Lower lobe of right lung (tissue), 2 donors: ENCODE measurements at places on chromosomes 5 and 9. TPM values are rescaled to one million over a fixed set of nuclear protein-coding genes. Genes with fewer than 3 reads are reported as not detected.

GRCh38 chr5:76401801-76402250, 1.3 kb upstream of the IQGAP2 start:
- DNase-seq = peak; percentile 58

- no peak for DNase-seq
These were observed 23.4 kb downstream of the UBE2R2 start for GRCh38 chr9:33840381-33840780.

GRCh38 chr9:99411068-99411467, 189.0 kb downstream of the SEC61B start:
- DNase-seq = no peak

DNA sequence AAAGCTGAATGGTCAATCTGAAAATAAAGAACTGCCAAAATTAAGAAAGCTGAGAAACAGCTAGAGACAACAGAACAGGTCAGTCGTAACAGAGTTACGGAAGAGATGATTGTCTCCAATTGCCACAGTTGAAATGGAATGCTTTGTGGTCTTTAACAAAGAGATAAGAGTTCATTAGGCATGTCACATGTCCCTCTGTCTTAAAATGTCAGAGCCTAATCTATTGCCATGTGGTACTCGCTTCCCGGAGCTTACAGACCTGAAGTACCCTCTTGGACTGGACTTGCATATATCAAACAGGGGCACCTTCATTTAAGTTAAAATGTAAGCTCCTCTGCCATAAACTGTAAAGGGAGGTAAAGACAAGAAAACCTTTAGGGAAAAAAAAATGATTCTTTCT, 19.7 kb downstream of the TTC39B start:
- DNase-seq = no peak

DNA sequence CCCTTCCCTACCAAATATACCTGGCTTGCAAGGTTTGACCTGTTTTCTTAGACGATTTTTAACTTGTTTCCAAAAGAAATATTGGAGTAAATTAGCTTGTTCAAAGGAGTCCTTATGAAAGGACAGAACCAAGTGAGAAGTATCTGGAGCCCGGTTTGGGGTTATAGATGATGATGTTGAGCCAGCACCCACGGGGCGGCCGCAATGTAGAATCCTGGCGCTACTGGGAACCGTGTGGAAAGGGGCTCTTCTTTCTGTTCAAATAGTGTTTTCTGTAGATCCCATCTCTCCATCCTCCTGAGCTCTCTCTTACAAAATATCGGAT, 517 bp upstream of the EXOSC2 start:
- DNase-seq = no peak

GRCh38 chr5:98637557-98637956, 135.9 kb upstream of the RGMB start:
- no peak for DNase-seq

GRCh38 chr9:80602291-80602690, 1030.5 kb downstream of the TLE4 start:
- no peak for DNase-seq

GRCh38 chr5:167578977-167579692, 712.3 kb upstream of the WWC1 start:
- no peak for DNase-seq

- no peak for DNase-seq
These were observed 188.0 kb downstream of the TARS1 start for GRCh38 chr5:33628796-33629195.

DNA sequence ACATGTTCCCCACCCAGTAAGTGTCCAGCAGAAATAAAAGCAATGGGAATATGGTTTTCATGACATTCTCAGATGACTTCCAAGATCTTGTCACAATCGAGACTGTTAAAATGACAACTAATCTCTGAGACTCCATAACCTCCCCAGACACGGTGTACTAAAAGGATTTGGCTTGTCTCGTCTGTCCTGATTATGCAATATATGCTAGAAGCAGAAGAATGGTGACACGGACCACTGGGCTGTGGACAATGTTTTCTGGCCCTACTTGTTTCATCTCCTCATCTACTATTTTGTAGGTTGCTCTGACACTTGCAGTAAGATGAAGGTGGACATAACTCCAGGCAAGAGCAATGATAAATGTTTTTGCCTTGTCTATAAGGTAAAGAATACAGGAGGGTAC, 56.6 kb downstream of the BNC2 start:
- DNase-seq = no peak

GRCh38 chr5:95823218-95823737, 752 bp upstream of the GLRX start:
- DNase-seq = no peak

DNA sequence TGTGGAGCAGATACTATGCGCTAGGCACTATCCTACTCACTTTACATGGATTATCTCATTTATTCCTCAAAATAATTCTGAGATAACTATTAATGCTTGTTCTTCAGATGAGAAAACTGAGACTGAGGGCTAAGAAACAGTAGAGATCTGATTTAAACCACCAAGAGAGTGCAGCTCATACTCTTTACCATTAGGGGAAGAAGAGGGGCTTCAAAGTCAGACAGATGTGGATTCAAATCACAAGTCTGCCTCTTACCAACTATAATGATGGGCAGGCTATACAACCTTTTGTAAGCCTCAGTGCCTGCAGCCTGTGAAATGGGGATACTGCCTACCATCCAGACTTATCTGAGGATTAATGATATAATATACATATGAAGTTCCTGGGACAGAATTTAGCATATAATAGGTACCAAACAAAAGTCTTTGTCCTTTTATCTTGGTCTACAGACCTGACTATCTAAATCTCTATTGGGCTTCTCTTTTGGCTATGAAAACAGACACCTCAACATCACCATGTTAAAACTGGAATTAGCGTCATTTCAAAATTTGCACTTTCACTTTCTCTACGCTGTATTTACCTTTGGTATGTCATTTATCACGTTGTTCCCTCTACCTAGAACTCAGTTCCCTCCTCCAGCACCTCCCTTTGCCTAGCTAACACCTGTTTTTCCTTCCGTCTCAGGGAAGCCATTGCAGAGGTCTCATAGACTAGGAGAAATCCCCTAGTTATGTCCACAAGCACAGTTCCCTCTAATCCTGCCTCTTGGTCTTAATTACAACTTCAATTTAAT, 13.8 kb upstream of the TMEM267 start:
- no peak for DNase-seq

GRCh38 chr5:56176155-56176798, 56.9 kb downstream of the ANKRD55 start:
- no peak for DNase-seq

GRCh38 chr5:40775085-40775845, 19.5 kb upstream of the TTC33 start:
- no peak for DNase-seq

DNA sequence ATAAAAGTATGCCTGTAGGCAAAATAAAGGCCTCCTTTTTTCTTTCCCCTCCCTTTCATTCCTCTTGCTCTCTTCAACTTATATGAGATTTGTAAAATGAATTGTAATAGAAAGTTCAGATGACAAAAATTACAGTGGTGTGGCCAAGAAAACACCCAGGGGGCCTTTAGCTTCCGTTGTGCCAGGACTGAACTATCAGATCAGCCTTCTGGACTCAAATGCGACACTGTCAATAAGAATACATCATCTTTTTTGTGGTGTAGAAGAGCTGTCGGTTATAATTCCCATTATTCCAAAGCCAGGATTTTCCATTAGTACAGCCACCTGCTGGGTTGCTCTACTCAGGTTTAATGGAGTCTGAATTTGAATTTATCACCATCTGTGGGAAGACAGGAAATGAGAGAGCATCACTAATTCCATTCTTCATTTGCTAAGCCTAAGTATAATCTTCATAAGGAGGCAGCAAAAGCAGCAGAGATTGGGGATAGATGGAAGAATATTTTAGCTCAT, 443.4 kb downstream of the ANXA1 start:
- no peak for DNase-seq

DNA sequence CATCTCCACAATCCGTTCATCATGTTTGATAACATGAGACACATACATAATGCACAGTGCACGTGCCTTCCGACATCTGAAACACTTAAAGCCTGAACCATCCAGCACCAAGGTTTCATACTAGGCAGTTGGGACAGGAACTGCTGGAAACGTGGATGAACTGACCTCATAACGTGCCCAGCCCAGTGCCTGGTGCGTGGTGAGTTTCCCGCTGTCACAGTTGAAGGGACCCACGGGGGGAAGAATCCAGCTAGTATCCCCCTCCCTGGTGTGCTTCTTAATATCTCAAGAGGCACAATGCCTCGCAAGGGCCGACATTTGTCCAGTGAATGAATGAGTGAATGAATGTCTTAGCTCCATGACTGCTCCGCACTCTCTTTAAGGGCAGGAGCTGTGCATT, 23.2 kb downstream of the BARX1 start:
- DNase-seq = no peak

GRCh38 chr5:137858223-137858916, 9.3 kb upstream of the MYOT start:
- no peak for DNase-seq

DNA sequence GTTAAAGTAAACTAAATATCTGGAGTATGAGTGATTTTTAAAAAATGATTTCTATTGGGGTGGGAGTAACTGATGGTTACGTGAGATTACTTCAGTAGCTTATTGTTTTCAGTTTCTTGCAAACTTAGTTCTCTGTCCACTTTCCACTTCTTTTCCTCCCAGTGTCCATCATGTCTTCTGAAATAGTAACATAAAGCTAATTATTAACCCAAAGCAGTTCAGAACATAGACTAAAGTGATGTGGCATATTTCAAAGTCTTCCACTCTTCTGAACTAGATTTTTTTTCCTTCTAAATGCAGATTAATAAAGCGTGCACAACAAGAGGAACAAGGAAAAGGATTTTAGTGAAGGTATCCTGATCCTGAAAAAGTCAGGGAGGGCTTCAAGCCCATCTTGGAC, 114.1 kb downstream of the MAN2A1 start:
- no peak for DNase-seq

GRCh38 chr5:136190904-136191303, 2.1 kb downstream of the SMIM32 start:
- DNase-seq = no peak

- no peak for DNase-seq
These were observed 95.0 kb upstream of the ACTBL2 start for GRCh38 chr5:57577432-57578175.

- peak; percentile 79 for DNase-seq
These were observed 56.5 kb downstream of the CAST start for GRCh38 chr5:96718635-96719077.

DNA sequence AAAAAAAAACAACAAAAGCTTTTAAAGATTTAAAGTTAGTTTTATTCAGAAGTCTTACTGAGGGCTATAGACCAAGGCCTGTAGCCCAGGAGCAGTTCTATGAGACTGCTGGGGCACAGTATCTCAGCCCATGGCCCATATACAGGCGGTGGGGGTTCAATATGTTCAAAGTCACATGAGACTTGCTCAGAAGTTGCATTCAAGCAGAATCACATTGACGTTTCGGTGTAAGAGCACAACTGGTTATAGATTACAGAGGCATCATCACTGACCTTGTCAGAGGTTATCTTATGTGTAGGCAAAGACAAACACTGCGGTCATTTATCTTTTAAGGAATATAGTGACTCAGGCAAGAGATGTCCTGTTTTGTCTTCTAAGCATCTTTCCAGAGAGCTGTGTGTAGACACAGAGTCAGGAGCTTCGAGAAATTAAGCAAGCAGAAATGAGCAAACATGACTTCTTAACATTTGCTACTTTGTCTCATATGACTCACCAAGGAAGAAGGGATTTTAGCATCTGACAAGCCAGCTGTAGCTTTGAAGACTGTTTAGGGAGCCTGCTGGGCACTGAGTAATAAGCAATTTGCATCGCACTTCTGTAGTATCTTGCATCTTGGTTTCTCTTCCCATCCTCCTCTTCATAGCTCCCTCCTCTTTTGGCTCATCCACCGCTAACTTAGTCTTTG, 12.9 kb upstream of the F2RL1 start:
- no peak for DNase-seq

DNA sequence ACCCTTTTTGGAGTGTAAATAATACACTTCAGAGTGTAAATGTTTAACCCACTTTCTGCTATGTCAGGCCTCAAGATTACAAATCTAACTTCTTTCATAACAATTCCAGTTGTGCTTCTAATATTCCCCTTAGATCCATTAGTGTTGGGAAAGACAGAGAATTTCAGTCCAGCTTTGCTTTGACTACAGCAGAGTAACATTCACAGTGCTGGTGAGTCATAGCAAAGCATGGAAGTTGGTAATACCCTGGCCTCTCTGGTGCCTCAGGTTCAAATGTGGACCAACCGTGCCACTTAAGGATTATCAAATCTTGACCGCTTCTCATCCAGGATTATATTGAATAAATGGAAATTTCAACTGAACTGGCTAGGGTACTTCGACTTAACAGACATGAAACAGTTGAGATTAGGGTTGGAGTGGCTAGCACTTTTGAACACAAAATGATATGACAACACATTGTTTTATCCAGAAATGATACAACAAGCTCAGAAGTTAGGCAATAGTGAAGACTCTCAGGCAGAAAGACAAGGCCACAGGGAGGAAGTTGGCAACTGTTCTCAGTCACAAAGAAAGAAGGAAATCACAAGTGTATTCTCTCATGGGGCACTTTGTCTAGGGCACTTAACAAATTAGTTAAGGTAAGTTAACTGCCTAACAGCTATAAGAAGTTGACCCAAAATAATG, 24.4 kb upstream of the RASA1 start:
- DNase-seq = no peak

GRCh38 chr9:29322240-29322639, 1749.0 kb upstream of the C9orf72 start:
- DNase-seq = no peak

DNA sequence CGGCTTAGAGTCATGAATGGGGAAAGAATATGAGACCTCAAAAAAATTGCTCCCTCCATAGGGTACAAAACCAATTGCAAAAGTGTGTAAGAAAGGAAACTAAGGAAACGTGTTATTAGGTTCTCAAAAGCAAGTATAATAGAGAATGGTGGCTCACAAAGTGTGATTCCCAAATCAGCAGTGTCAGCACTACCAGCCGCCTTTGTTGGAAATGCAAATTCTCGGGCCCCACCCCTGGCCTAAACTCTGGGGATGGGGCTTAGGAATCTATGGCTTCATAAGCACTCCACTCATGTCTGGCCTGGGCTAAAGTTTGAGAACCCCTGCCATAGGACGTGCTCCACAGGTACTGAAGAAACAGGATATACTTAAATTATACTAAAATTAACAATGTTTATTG, 1.6 kb upstream of the CCDC69 start:
- no peak for DNase-seq

Gene FGF10
- 7.6 TPM for total RNA-seq

Gene HTR4
- total RNA-seq = not detected

Gene OXCT1
- total RNA-seq = 10.2 TPM

Gene SPATA6L
- 16.3 TPM for total RNA-seq

Gene ALDH1B1
- total RNA-seq = 10.8 TPM

Gene PCDHGA11
- total RNA-seq = 3.2 TPM

Gene PRRX2
- total RNA-seq = 2.5 TPM

Gene IGFBPL1
- total RNA-seq = 0.35 TPM

Gene ARL14EPL
- not detected for total RNA-seq

Gene GRXCR2
- not detected for total RNA-seq

Gene BARHL1
- not detected for total RNA-seq

Gene KCTD16
- total RNA-seq = 2.5 TPM

Gene ZNF879
- total RNA-seq = 7.3 TPM

Gene EFNA5
- total RNA-seq = 10.2 TPM
